ENCODE measurements at places on chromosomes 2 and 18.

DNA sequence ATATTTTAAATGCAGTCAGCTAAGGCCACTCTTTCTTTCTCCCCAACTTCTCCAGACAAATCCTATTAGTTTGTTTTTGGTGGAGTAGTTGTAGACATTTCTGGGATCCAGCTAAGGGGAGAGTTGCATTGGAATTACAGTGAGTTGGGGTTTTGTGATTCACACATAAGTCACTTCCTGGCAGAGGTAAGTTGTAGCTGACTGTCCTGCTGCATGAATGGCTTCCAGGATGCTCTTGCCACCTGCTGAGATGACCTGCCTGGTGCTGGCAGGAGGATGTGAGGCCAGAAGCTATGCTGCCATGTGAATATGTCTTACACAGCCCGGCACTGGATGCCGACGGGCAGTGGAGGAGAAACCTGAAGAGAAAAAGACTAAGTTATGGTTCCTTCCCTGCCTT lies 243.7 kb downstream of the TDRD15 start:
- DNase-seq, result no peak

DNA sequence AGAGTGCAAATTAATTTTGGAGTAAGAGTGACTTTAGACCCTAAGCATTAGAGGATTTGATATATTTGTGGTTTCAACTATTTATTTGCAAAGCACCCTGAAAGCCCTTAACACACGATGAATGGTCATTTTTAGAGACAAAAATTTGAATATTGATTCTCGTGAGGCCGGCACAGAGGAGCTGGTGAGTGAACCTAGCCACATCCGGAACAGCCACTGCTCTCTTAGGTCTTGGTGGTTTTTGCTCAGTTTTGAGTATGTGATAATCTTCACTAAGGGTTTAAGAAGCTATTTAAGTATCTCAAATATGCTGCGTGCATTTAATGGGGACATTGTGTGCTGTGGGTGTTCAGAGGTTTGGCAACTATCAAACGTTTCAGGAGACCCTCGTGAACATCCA lies 204.8 kb downstream of the TSN start:
- DNase-seq, result no peak

GRCh38 chr2:70471129-70471528 lies 82.5 kb downstream of the TGFA start:
- DNase-seq, result no peak

GRCh38 chr2:99439971-99440505 lies 49.8 kb downstream of the REV1 start:
- no peak for DNase-seq

- no peak for DNase-seq
Measured at GRCh38 chr2:161419638-161420190, 3.6 kb downstream of the TBR1 start.

DNA sequence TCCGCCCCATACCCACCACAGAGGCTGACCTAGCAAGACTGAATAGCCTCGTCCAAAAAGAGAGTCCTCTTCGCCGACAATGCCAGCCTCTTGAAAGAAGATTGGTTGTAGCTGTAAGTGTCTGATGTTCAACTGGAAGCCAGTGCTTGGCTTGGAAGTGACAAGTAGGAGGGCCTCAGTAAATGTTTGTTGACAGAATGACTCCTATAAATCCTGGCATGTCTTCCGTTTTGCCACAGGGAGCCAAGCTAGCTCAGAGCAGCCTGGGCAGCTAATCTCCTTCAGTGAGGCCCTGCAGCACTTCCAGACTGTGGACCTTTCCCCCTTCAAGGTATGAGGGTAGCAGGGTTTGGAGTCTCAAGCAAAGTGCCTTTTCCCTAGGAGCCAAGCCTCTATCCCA lies 14.9 kb downstream of the ELMOD3 start:
- DNase-seq, result no peak

DNA sequence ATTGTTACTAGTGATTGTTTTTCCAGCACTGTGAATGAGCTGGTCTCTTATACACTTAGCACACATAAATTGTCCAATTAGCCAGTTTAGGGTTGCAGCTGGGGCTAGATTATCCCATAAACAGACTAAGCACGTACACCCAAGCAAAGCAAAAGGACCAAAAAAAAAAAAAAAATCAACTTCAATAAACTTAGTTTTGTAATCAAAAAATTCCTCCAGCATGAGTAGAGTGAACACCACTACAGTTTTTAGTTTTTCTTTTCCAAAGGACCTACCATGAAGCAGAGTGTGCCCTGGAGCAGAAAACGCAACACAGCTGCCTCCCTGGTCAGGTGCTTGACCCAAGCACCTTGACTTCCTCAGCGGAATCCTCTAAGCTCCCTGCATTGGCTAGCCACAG lies 249.4 kb upstream of the SLC14A2 start:
- no peak for DNase-seq

Data from NCI-H1092 treated with DMSO at 0.1 percent for 48 hours (cell line).